Activated CD8-positive, alpha-beta T cell treated with anti-CD3 and anti-CD28 coated beads for 36 hours (primary cell): ENCODE measurements at places on chromosomes 16 and 17. TPM values are rescaled to one million over a fixed set of nuclear protein-coding genes. Genes with fewer than 3 reads are reported as not detected.

DNA sequence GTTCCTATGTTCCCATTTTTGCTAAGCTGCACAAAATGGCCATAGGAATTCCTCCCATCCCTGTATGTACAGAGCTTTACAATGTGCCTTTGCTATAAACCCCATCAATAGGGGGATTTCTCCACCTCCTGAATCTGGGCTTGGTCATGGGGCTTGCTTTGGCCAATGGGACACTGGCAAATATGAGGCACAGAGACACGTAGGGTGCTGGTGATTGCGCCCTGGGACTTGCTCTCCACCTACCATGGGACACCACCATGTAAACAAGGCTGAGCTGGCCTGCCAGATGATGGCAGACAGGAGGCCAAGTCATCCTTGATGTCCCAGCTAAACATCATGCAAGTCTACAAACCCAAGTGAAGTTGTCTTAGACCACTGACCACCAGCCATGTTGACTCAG is 15.3 kb upstream of the ALDH3A1 start:
- no peak for DNase-seq

GRCh38 chr16:84648595-84649510 is 542 bp downstream of the KLHL36 start:
- peak; percentile 53 for DNase-seq

GRCh38 chr17:49223517-49224197 is 6.9 kb downstream of the PHOSPHO1 start:
- DNase-seq = peak; percentile 85

The TMED6 gene
- 2.2 TPM for total RNA-seq

DNA sequence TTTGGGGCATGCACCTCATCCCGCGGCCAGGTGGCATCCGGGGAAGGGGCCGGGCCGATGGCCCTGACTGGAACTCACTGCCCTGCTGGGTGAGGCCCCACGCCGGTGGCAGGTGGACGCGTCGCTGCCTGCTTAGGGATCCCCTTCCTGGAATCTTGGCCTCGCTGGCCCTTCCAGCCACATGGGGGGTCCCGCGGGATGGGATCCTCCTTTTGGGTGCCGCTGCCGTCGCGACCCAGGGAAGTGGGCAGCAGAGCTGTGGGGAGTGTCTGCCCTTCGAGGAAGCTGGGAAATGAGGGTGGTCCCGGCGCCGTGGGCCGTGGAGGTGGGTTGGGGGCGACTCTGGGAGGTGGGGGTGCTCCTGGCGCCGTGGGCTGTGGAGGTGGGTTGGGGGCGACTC is 12.8 kb downstream of the METRNL start:
- no peak for DNase-seq

- no peak for DNase-seq
These were observed 6.6 kb upstream of the CNGB1 start for GRCh38 chr16:57977418-57978069.
